ENCODE measurements at places on chromosomes 11 and 22. TPM values are rescaled to one million over a fixed set of nuclear protein-coding genes. Genes with fewer than 3 reads are reported as not detected.

LRRC75B gene
- 6.0 TPM for total RNA-seq

XRRA1 gene
- total RNA-seq = 23.4 TPM

RASD2 gene
- total RNA-seq = 1.6 TPM

CDCA5 gene
- 1.2 TPM for total RNA-seq

SHISA8 gene
- not detected for total RNA-seq

HEPHL1 gene
- not detected for total RNA-seq

TMEM223 gene
- total RNA-seq = 14.7 TPM

APLNR gene
- 13.7 TPM for total RNA-seq

VSIG2 gene
- total RNA-seq = 2.0 TPM

FAM83F gene
- total RNA-seq = 0.87 TPM

C22orf15 gene
- not detected for total RNA-seq

LTO1 gene
- 19.2 TPM for total RNA-seq
